PC-9 (cell line): ENCODE measurements at places on chromosomes 1 and 21. TPM values are rescaled to one million over a fixed set of nuclear protein-coding genes. Genes with fewer than 3 reads are reported as not detected.

GRCh38 chr1:223358826-223359225, 5.2 kb downstream of the SUSD4 start:
- DNase-seq: peak; percentile 72
- no peak overlapping the region for H3K4me3 ChIP-seq
- no peaks in the 10 kb centered on the region for H3K36me3 ChIP-seq
- no peak overlapping the region for H3K27ac ChIP-seq
- H3K4me1 ChIP-seq: no peaks in the 10 kb centered on the region; the same call in 1 of the 2 replicates
- peaks cover 44% of the 10 kb centered on the region for H3K27me3 ChIP-seq

DNA sequence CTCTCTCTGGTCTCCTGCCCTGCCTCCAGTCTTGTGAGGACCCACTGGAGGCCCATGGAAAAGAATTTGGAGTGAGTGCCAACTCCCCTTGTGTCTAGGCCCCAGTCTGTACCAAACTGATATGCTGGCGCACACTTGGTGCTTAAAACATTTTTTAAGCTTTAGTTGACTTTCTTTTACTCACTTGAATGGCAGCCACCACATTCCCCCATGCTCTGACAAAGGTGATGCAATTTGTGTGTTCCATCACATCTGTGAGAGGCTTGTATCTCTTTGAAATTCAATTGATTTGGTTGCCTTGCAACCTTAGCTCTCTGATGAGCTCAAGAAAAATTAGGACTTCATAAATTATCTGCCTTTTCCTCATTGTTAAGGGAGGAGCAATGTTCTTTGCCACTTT, 30.5 kb upstream of the WDTC1 start:
- H3K4me3 ChIP-seq: no peak overlapping the region
- H3K27ac ChIP-seq: no peak overlapping the region
- H3K4me1 ChIP-seq: no peaks in the 10 kb centered on the region
- no peaks in the 10 kb centered on the region for H3K36me3 ChIP-seq
- DNase-seq: no peak

DNA sequence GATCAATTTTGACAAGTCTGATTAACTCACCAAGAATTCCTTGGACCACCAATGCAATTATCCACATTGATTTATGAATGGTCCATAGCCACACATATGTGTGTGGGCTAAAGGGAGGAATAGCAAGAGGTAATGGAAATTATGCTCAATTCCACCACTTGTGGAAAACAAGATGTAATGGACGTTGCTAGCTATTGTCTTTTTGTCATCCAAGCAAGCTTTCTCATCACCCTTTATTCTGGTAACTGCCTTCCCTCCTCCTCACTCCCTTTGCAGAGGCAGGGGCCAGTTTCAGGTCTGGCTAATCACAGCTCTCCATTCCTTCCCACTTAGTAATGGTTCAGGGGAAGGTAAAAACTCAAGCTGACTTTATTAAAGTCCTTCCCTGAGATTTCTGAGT, 24.7 kb upstream of the RAB3GAP2 start:
- H3K27ac ChIP-seq: no peak overlapping the region
- DNase-seq: no peak
- no peaks in the 10 kb centered on the region for H3K36me3 ChIP-seq
- H3K27me3 ChIP-seq: no peaks in the 10 kb centered on the region

The FRRS1 gene
- total RNA-seq: 4.1 and 7.3 TPM in 2 replicates

DNA sequence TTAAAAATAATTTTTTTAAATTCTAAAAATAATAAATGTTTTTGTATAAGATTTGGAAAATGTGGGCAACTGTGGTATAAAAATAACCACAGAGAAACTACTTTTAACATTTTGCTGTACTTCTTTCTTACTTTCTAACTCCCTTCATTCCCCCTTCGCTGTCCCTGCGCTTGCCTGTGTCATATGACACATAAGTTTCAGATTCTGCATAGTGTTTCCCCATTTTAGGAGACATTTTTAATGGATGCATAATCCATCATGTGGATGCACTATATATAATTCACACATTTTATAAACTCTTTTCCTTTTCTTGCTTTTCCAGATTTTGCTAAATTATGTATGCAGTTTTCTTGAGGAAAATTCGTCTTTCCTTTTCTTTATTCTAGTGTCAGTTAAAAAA, 16.3 kb downstream of the ATG4C start:
- no peaks in the 10 kb centered on the region for H3K27me3 ChIP-seq
- no peak for DNase-seq
- H3K4me3 ChIP-seq: no peak overlapping the region
- H3K4me1 ChIP-seq: no peaks in the 10 kb centered on the region

The SPRR3 gene
- total RNA-seq: 0.57 TPM in 1 of 2 replicates, not detected in the other

DNA sequence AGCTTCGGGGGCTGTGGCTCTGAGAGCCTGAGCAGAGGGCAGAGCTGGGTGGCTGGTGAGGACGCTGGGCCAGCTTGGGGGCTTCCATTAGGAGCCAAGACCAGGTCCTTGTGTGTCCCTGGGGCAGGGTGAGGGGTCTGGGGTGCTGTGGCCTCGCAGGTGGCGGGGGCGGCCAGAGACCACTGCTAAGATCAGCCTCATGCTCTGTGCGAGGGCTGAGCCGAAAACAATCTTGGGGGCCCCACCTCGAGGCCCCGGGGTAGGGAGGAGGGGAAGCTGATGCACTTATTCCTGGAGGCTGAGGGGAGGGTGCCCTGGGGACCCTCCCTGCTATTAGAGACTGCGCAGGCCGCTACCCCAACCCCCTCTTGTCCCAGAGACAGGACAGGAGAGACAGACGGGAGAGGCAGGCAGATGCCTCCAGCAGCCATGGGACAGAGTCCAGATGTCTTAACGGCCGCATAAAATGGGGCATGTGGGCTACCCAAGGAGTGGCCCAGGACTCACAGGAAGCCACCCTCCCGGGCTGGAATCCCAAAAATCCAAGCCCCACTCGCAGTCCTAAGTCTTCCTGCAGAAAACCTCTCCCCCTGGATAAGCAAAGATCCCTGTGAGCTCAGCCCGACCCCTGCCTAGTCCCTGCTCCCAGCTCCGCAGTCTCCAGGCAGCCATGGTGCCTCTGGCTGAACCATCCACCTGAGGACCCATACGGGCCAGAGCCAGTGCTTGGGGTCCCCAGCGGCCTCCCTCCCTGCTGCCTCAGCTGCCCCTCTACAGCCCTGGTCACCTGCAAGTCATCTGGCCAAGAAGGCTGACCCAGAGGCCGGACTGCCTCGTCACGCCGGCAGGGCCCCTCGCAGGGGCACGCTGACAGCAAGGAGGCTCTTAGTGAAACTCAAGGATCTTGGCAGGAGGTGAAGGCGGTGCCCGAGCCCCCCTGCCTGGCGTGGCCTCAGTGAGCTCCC, 43.6 kb upstream of the COL18A1 start:
- DNase-seq: no peak
- peaks cover 26% of the 10 kb centered on the region for H3K4me1 ChIP-seq
- no peak overlapping the region for H3K27ac ChIP-seq
- H3K4me3 ChIP-seq: no peak overlapping the region
- no peaks in the 10 kb centered on the region for H3K27me3 ChIP-seq
- H3K36me3 ChIP-seq: no peaks in the 10 kb centered on the region

GRCh38 chr1:233010146-233010545, 59.7 kb downstream of the NTPCR start:
- H3K36me3 ChIP-seq: no peaks in the 10 kb centered on the region
- H3K27me3 ChIP-seq: no peaks in the 10 kb centered on the region
- H3K4me3 ChIP-seq: no peak overlapping the region
- no peak overlapping the region for H3K27ac ChIP-seq
- DNase-seq: no peak

- H3K4me1 ChIP-seq: peaks cover 36% of the 10 kb centered on the region
- no peak overlapping the region for H3K27ac ChIP-seq
- H3K36me3 ChIP-seq: no peaks in the 10 kb centered on the region
- no peak overlapping the region for H3K4me3 ChIP-seq
- no peaks in the 10 kb centered on the region for H3K27me3 ChIP-seq
These were observed 87.6 kb upstream of the DUSP10 start for GRCh38 chr1:221829327-221830015.

DNA sequence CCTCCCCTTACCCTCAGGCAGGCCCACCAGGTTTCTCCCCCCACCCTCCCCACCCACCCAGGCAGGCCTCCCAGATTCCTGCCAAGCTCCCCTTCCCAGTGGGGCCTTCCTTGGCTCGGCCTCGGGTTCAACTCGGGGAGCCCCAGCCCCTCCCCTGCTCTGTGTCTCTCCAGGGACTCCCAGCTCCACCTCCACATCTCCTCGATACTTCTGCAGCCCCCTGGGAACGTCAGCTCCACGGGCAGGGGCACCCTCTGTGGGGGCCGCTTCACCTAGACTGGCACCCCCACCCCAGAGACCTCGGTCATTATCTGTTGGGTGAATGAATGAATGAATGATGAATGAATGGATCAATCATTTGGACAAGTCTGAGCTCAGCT, 775 bp downstream of the MMEL1 start:
- no peaks in the 10 kb centered on the region for H3K4me1 ChIP-seq
- no peaks in the 10 kb centered on the region for H3K36me3 ChIP-seq
- DNase-seq: no peak
- H3K4me3 ChIP-seq: no peak overlapping the region
- H3K27ac ChIP-seq: no peak overlapping the region
- H3K27me3 ChIP-seq: peaks cover 54% of the 10 kb centered on the region

The MAP7D1 gene
- total RNA-seq: 150 and 173 TPM in 2 replicates

The DIP2A gene
- 39.9 and 44.6 TPM in 2 replicates for total RNA-seq

The RNASEL gene
- 4.9 and 6.3 TPM in 2 replicates for total RNA-seq

The SH2D1B gene
- not detected in 2 replicates for total RNA-seq

The ST7L gene
- 21.5 and 22.1 TPM in 2 replicates for total RNA-seq

GRCh38 chr1:209871430-209871829, 43.7 kb downstream of the UTP25 start:
- peaks cover 21% of the 10 kb centered on the region for H3K4me1 ChIP-seq
- H3K27me3 ChIP-seq: no peaks in the 10 kb centered on the region
- no peak overlapping the region for H3K27ac ChIP-seq
- no peak overlapping the region for H3K4me3 ChIP-seq
- no peaks in the 10 kb centered on the region for H3K36me3 ChIP-seq
- DNase-seq: no peak

DNA sequence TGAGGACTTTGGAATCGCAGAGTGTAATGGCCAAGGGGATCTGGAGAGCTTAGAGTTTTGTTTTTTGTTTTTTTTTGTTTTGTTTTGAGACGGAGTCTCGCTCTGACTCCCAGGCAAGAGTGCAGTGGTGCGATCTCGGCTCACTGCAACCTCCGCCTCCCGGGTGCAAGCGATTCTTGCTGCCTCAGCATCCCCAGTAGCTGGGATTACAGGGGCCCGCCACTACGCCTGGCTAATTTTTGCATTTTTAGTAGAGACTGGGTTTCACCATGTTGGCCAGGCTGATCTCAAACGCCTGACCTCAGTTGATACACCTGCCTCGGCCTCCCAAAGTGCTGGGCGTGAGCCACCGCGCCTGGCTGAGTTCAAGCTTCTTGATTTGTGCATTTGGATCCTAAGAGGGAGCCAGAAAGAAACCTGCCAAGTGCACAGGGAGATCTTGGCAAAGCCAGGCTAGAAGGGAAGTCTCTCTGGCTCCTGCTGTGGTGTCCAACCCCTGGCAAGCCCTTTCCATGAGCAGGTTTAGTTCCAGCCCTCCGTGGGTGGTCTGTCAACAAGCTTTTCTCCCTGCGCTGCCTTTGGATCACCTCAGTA, 852 bp downstream of the FAAH start:
- peaks cover 4% of the 10 kb centered on the region; the same call in 1 of the 2 replicates for H3K27me3 ChIP-seq
- DNase-seq: no peak
- H3K36me3 ChIP-seq: no peaks in the 10 kb centered on the region
- no peaks in the 10 kb centered on the region for H3K4me1 ChIP-seq
- H3K4me3 ChIP-seq: peak overlapping the region; percentile 53; the same call in 1 of the 2 replicates

DNA sequence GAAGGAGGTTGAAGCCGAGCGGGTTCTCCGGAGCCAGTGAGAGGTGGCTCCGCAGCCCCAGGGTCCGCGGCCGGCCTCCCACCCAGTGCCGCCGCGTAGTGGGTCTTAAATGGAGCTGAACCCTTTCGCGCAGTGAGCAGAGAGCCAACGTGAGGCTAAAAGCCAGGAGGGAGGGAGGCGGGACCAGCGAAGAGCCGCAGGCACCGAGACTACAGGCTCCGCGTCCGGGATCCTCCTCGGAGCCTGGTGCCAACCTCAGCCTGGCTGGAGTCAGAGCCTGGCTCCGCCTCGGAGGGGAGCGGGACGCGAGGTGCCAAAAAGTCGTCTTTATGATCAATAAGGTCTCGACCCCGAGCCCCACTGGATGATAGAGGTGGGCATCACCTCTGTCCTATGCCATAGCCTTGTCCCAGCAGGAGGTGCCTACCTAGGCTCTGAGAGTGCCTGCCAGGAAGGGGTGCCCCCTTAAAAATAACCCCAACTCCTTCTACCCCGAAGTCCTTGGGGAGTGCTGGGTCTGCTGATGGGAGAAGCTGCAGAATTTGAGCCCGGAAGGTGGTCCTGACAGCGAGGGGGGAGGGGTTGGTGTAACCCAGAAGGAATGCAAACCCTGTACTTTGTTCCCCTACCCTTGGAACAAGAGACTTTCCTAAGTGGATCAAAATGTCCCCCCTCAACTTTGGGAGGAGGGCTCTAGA, 1.6 kb downstream of the IGSF21 start:
- no peak for DNase-seq
- H3K27me3 ChIP-seq: no peaks in the 10 kb centered on the region
- no peaks in the 10 kb centered on the region for H3K36me3 ChIP-seq
- no peak overlapping the region for H3K27ac ChIP-seq
- H3K4me3 ChIP-seq: no peak overlapping the region
- no peaks in the 10 kb centered on the region for H3K4me1 ChIP-seq

The CHIA gene
- not detected in 2 replicates for total RNA-seq

DNA sequence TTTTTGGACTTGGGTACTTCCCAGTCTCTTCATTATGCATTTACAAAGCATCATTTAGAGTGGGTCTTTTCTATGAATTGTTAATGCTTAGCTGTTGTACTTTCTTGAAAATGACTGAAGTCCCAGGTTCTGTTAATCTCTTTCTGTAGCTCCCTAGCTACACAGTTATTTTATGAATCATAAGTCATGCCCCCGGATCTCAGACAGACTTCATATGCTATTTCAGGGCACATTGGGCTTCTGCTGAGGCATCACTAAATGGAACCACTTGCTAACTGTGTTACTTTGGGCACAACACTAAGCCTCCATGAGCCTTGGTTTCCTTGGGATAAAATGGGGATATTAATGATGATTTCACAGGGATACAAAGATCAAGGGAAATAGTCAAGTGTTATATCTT, 55.5 kb upstream of the RBM15 start:
- no peak for DNase-seq
- H3K4me1 ChIP-seq: no peaks in the 10 kb centered on the region
- no peaks in the 10 kb centered on the region for H3K27me3 ChIP-seq
- no peak overlapping the region for H3K27ac ChIP-seq
- H3K36me3 ChIP-seq: no peaks in the 10 kb centered on the region
- H3K4me3 ChIP-seq: no peak overlapping the region

The CCSAP gene
- 6.7 and 7.4 TPM in 2 replicates for total RNA-seq

DNA sequence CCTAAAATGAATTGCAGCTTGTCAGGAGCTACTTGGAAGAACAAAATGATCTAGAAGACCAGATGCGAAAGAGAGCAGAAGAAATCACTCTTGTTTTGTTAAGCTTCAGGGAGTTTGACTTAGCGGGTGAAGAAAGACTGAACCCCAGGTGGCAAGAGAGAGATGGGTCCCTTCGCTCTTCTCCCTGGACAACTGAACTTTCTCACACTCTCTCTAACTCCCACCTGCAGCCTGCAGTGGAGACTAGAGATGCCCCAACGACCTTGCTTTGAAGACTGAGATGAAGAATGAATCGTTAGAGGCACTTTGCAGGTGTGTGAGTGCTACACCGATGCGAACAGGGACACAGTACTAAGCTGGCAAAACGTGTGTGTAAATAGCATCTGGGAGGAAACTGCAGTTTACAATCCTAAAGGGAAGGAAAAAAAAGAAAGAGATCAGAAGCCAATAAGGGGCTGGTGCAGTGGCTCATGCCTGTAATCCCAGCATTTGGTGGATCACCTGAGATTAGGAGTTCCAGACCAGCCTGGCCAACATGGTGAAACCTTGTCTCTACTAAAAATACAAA, 64.5 kb upstream of the LYST start:
- no peaks in the 10 kb centered on the region for H3K36me3 ChIP-seq
- no peaks in the 10 kb centered on the region for H3K27me3 ChIP-seq
